Thyroid gland (tissue), 4 donors: ENCODE measurements at places on chromosomes 4 and X. TPM values are rescaled to one million over a fixed set of nuclear protein-coding genes. Genes with fewer than 3 reads are reported as not detected.

DNA sequence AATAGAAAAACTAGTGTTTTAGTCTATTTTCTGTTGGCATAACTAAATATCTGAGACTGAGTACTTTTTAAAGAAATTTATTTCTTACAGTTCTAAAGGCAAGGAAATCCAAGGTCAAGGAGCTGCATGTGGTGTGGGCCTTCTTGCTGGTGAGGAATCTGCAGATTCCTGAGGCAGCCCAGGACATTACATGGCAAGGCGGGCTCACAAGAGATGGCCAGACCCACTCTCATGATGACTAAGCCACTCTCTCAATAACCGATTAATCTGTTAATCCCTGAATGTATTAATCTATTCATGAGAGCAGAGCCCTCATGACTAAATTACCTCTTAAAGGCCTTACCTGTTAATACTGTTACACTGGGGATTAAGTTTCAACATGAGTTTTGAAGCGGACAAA lies 340.8 kb downstream of the GRXCR1 start:
- no peaks in the 10 kb centered on the region for H3K36me3 ChIP-seq
- H3K27ac ChIP-seq = no peak overlapping the region
- no peak for DNase-seq
- no peaks in the 10 kb centered on the region for H3K27me3 ChIP-seq
- H3K4me1 ChIP-seq = no peaks in the 10 kb centered on the region
- no peak overlapping the region for H3K4me3 ChIP-seq

DNA sequence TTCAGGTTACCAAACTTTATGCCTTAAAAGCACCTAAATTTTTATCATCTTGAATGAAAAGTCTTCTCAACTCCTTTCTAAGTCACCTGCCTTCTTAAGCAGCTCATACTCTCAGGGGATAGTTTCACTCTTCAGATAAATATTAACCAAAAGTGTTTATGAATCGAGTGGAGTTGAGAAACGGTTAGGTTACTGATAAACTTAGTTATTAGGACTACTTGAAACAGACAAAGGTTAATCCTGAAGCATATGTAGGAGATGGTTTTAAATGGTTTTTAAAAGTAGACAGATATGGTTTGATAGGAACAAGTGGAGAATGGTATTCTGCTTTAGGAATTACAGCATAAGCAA lies 32.8 kb downstream of the CLDN22 start:
- no peaks in the 10 kb centered on the region for H3K27me3 ChIP-seq
- no peak overlapping the region for H3K27ac ChIP-seq
- no peak overlapping the region for H3K4me3 ChIP-seq
- H3K36me3 ChIP-seq = peaks cover 41% of the 10 kb centered on the region
- H3K4me1 ChIP-seq = no peaks in the 10 kb centered on the region
- DNase-seq = no peak

- no peak for DNase-seq
- no peak overlapping the region for H3K4me3 ChIP-seq
- H3K27me3 ChIP-seq = no peaks in the 10 kb centered on the region
- H3K36me3 ChIP-seq = no peaks in the 10 kb centered on the region
Observed at GRCh38 chr4:12729384-12729783, 754.8 kb downstream of the RAB28 start.

- H3K4me1 ChIP-seq = no peaks in the 10 kb centered on the region
- no peak overlapping the region for H3K4me3 ChIP-seq
- DNase-seq = no peak
- no peaks in the 10 kb centered on the region for H3K36me3 ChIP-seq
- no peak overlapping the region for H3K27ac ChIP-seq
Observed at GRCh38 chr4:184528051-184528450, 53.7 kb upstream of the IRF2 start.

- no peak overlapping the region for H3K27ac ChIP-seq
- no peaks in the 10 kb centered on the region for H3K36me3 ChIP-seq
- no peaks in the 10 kb centered on the region for H3K4me1 ChIP-seq
- DNase-seq = no peak
- no peaks in the 10 kb centered on the region for H3K27me3 ChIP-seq
Observed at GRCh38 chrX:29299684-29300083, 712.4 kb downstream of the IL1RAPL1 start.

- H3K27ac ChIP-seq = no peak overlapping the region
- H3K36me3 ChIP-seq = no peaks in the 10 kb centered on the region
- H3K4me3 ChIP-seq = no peak overlapping the region
Observed at GRCh38 chr4:146283758-146284651, 69.7 kb downstream of the REELD1 start.

GRCh38 chr4:54750341-54750740 lies 92.6 kb downstream of the KIT start:
- H3K4me3 ChIP-seq = no peak overlapping the region
- H3K27ac ChIP-seq = no peak overlapping the region
- no peaks in the 10 kb centered on the region for H3K4me1 ChIP-seq

DNA sequence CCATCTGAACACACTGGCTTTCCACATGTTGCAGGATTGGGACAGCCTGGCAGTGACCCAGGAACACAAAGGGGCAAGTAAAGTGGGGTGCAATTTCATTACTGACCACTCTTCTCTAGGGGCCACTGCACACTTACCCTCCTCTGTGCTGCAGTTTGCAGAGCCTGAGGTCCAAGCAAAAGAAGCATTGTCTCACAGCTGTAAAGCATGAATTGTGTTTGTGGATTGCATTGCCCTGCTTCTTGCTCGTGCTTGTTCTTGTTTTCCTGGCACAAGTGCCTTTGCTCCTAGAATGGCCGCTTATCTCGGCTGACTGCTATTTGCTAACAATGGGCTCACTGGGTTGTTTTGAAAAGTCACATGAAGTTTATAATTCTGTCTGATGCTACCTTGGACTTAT lies 209.1 kb upstream of the JADE1 start:
- no peaks in the 10 kb centered on the region for H3K36me3 ChIP-seq
- peak; percentile 54 for DNase-seq
- peaks cover 83% of the 10 kb centered on the region for H3K4me1 ChIP-seq
- peak overlapping the region; percentile 98 for H3K27ac ChIP-seq

- H3K27ac ChIP-seq = no peak overlapping the region
- no peaks in the 10 kb centered on the region for H3K27me3 ChIP-seq
- H3K36me3 ChIP-seq = no peaks in the 10 kb centered on the region
- no peaks in the 10 kb centered on the region for H3K4me1 ChIP-seq
Observed at GRCh38 chrX:104913348-104913747, 307.1 kb downstream of the TEX13A start.

GRCh38 chr4:151690876-151691275 lies 69.9 kb downstream of the GATB start:
- H3K36me3 ChIP-seq = no peaks in the 10 kb centered on the region
- H3K27me3 ChIP-seq = no peaks in the 10 kb centered on the region
- no peak for DNase-seq
- H3K27ac ChIP-seq = no peak overlapping the region
- no peak overlapping the region for H3K4me3 ChIP-seq

DNA sequence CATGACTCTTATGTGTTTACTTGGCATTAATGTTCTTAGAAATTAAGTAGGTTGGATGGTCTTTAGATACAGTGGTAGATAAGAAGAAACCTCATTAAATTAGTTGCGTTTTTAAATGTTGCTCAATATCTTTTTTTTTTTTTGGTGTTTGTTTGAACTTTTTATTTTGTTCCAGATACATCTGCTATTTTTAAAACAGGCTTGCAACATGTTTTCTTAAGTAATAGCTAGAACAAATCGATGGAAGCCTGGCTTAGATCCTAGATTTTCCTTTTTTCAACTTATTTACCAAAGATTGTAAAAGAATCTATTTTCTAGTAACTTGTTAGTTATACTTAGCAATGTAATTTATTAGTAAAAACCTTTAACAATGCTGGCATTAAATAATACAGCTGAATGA lies 9.3 kb downstream of the CNKSR2 start:
- H3K4me3 ChIP-seq = no peak overlapping the region
- H3K36me3 ChIP-seq = no peaks in the 10 kb centered on the region
- no peak overlapping the region for H3K27ac ChIP-seq
- peaks cover 7% of the 10 kb centered on the region for H3K27me3 ChIP-seq
- H3K4me1 ChIP-seq = no peaks in the 10 kb centered on the region

GRCh38 chr4:2438822-2439718 lies 20.3 kb downstream of the CFAP99 start:
- no peak overlapping the region for H3K27ac ChIP-seq
- H3K4me1 ChIP-seq = no peaks in the 10 kb centered on the region
- DNase-seq = no peak
- no peak overlapping the region for H3K4me3 ChIP-seq

GRCh38 chr4:105093975-105094374 lies 52.7 kb upstream of the TET2 start:
- no peak overlapping the region for H3K4me3 ChIP-seq
- H3K36me3 ChIP-seq = no peaks in the 10 kb centered on the region
- DNase-seq = no peak
- no peak overlapping the region for H3K27ac ChIP-seq

- H3K27ac ChIP-seq = no peak overlapping the region
- H3K4me3 ChIP-seq = no peak overlapping the region
- no peak for DNase-seq
- H3K36me3 ChIP-seq = no peaks in the 10 kb centered on the region
- no peaks in the 10 kb centered on the region for H3K27me3 ChIP-seq
Observed at GRCh38 chrX:1491851-1492349, 39.2 kb upstream of the ASMTL start.

- no peak for DNase-seq
- no peaks in the 10 kb centered on the region for H3K4me1 ChIP-seq
- no peak overlapping the region for H3K4me3 ChIP-seq
- no peak overlapping the region for H3K27ac ChIP-seq
Observed at GRCh38 chrX:10611441-10612090, 8.8 kb downstream of the MID1 start.

GRCh38 chrX:149455934-149456333 lies 49.2 kb downstream of the IDS start:
- H3K27ac ChIP-seq = no peak overlapping the region
- no peaks in the 10 kb centered on the region for H3K27me3 ChIP-seq
- H3K4me3 ChIP-seq = no peak overlapping the region
- no peaks in the 10 kb centered on the region for H3K36me3 ChIP-seq

DNA sequence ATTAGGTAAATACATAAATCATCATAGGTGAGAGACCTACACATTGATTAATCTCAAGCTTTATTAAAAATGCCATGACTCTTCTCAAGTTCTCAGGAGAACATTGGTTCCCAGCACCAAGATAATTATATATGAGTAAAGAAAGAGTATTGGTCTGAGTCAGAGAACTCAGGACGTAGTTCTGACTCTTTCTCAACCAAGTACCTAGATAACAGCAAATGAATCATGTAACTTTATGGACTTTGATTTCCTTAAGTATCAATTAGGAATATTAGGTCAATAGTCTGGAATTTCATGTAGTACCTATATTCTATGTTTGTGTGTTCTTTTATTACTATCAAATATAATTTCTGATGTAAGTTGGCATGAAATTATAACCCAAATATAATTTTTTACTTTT lies 409.9 kb downstream of the GABRG1 start:
- DNase-seq = no peak
- no peak overlapping the region for H3K27ac ChIP-seq
- H3K27me3 ChIP-seq = no peaks in the 10 kb centered on the region
- H3K4me1 ChIP-seq = no peaks in the 10 kb centered on the region

DNA sequence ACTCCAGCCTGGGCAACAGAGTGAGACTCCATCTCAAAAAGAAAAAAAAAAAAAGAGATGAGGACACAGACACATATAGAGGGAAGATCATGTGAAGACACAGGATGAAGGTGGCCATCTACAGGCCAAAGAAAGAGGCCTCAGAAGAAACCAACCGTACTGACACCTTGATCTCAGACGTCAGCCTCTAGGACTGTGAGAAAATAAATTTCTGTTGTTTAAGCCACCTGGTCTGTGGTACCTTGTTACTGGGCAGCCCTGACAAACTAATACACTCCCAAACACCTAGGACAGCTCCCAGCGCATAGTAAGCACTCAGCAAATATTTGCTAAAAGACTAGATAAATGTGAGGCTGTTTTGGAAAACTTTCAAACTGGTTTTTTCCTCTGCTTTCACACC lies 59.2 kb upstream of the SMIM10 start:
- H3K27ac ChIP-seq = no peak overlapping the region
- no peak for DNase-seq
- H3K36me3 ChIP-seq = no peaks in the 10 kb centered on the region
- H3K27me3 ChIP-seq = no peaks in the 10 kb centered on the region

DNA sequence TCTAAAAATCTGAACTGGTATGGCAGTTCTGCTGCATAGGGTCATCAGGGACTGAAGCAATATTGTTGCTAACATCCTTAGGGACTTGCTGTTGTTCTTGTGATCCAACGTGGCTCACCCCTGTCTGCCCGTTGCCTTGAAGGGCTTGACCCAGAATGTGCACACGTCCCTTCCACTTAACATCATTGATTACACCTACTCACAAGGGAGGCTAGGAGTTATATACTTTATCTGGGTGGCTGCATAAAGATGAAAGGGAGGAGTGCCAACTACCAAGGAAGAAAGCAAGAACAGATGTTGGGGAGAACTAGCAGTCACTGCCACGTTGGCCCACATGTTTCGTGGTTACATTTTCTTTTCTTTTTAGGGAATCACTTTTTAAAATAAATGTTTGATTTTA lies 34.0 kb downstream of the SLC9A6 start:
- H3K36me3 ChIP-seq = no peaks in the 10 kb centered on the region
- DNase-seq = no peak
- no peak overlapping the region for H3K27ac ChIP-seq
- no peak overlapping the region for H3K4me3 ChIP-seq
- no peaks in the 10 kb centered on the region for H3K27me3 ChIP-seq

GRCh38 chr4:146742416-146742815 lies 103.7 kb downstream of the POU4F2 start:
- no peaks in the 10 kb centered on the region for H3K36me3 ChIP-seq
- no peaks in the 10 kb centered on the region for H3K4me1 ChIP-seq
- no peak for DNase-seq

GRCh38 chrX:132059973-132060540 lies 37.0 kb downstream of the STK26 start:
- H3K27me3 ChIP-seq = no peaks in the 10 kb centered on the region
- H3K4me1 ChIP-seq = no peaks in the 10 kb centered on the region
- H3K27ac ChIP-seq = no peak overlapping the region
- DNase-seq = no peak

GRCh38 chrX:118325453-118325852 lies 20.5 kb upstream of the WDR44 start:
- DNase-seq = no peak
- H3K36me3 ChIP-seq = no peaks in the 10 kb centered on the region
- H3K4me3 ChIP-seq = no peak overlapping the region
- no peaks in the 10 kb centered on the region for H3K4me1 ChIP-seq
- no peak overlapping the region for H3K27ac ChIP-seq

The SLC49A3 gene
- total RNA-seq = 14.9 TPM

The NEUROG2 gene
- not detected for total RNA-seq

The CENPVL1 gene
- total RNA-seq = not detected

The FGG gene
- total RNA-seq = not detected

The DCLK2 gene
- total RNA-seq = 19.7 TPM

The NUDT6 gene
- 13.9 TPM for total RNA-seq

The SULT1E1 gene
- total RNA-seq = not detected

The TMEM255A gene
- total RNA-seq = 2.9 TPM

The GC gene
- total RNA-seq = not detected

The CT45A10 gene
- not detected for total RNA-seq

The EDA2R gene
- total RNA-seq = 9.5 TPM

The PNMA3 gene
- 1.3 TPM for total RNA-seq

The PF4V1 gene
- not detected for total RNA-seq
